ENCODE measurements at places on chromosomes 13 and 19.
A peak's percentile ranks its signal among the peaks of the same experiment; 100 is the strongest.

- DNase-seq: no peak
These were observed 33.0 kb downstream of the IL12RB1 start for GRCh38 chr19:18053576-18054219.

DNA sequence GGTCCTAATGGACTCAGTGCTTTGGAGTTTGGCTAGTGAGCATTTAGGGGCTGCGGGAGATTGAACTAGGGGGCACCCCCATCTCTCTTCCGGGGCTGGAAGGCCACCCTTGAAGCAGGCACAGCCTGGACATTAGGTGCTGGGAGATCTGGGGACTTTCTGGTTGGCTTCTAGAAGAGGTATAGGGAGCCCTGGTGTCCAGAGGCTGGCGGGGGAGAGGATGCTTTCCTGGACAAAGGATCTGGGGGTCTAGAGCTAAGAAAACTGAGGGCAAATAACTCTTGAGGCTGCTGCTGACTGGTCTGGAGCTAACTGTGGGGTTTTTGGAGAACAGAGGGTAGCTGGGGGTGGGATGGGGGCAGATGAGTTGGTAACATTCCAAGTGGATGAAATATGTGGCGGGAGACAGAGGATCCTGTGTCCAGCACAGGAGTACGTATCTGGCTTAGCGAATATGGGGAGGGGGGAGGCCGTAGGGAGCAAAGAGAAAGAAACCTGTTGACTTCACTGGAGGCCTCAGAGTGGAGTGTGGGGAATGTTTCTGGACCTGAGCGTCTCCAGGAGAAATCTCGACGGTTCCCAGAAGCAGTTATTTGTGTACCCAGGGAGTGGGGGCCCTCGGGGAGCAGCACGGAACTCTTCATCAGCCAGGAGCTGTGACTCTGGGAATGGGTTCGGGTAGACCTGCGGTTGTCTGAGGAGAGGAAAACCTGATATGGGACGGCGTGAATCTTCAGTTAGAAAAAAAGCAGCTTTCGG, 1.4 kb downstream of the HNRNPUL1 start:
- peak; percentile 32 for DNase-seq

- DNase-seq: no peak
These were observed 12.0 kb downstream of the PLPP2 start for GRCh38 chr19:279231-279630.

- peak; percentile 51 for DNase-seq
These were observed 12.4 kb downstream of the TMEM272 start for GRCh38 chr13:51832471-51833152.

DNA sequence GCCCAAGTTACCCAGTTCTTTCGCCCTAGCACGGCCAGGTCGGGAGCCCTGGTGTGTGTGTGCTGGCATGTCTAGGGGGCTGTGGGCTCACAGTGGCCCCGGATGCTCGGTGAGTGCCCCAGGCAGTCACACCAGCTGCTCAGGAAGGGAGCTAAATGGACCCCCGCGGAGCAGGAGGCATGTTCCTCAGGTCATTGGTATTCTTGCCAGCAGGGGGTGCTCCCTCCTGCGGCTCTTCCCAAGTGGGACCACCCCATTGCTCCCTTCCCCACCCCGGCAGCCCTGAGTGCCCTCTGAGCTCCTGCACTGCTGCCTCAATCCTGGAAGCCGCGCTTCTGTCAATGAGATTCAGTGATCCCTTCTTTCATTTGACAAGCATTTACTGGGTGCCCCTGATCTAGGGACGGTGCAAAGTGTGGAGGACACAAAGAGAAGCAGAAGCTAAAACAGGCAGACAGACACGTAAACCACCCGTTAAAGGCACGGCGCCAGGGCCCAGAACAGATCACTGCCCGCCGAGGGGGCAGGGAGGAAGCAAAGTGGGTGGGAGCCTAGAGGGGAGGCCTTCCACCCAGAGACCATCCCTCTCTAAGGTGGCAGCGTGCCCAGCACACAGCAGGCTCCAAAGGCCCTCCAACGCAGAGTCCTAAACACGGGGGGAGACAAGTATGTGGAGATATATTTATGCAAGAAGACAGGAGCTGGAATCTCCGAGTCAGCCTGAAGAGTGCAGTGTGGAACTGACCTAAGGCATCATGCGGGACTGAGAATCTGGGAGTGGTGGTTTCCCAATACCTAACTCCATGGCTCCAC, 5.2 kb upstream of the ADPRHL1 start:
- no peak for DNase-seq

DNA sequence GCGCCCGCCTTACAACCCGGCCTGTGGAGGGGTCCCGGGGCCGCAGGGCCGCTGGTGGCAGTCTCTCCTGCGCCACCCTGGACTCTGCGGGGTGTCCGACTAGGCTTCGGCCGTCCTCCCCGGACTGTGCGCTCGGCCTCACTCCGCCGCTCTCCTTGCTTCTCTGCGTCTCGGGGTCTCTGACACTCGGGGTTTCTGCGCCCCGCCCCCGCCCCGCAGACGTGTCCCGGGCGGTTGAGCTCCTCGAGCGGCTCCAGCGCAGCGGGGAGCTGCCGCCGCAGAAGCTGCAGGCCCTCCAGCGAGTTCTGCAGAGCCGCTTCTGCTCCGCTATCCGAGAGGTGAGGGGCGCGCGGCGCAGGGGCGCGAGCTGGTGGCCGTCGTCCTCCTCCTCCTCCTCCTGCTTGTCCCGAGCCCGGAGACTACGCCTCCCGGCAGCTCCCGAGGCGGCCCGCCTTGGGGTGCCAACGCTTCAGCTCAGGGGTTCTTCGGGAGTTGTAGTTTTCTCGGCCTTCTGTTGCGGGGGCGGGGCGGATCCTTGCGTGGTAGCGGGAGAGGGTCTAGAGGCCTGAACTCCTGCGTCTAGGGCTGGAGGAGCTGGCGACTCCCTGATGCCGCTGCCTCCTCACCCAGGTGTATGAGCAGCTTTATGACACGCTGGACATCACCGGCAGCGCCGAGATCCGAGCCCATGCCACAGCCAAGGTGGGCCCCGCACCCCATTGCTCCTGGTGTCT, 627 bp downstream of the LIN7B start:
- DNase-seq: peak; percentile 72

DNA sequence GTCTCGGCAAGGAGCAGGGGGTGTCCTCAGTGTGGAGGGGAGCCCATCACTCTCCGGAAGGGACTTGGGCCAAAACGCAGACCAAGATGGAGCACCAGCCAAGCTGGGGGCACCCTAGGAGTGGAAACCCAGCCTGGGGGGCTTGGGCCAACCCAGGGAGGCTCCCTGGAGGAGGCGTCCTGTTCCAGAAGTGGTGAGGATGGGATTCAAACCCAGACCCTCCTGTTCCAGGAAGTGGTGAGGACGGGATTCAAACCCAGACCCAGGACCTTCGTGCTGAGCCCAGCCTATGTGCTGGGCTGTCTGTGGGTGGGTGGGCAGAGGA, 848 bp upstream of the PLIN4 start:
- DNase-seq: no peak

DNA sequence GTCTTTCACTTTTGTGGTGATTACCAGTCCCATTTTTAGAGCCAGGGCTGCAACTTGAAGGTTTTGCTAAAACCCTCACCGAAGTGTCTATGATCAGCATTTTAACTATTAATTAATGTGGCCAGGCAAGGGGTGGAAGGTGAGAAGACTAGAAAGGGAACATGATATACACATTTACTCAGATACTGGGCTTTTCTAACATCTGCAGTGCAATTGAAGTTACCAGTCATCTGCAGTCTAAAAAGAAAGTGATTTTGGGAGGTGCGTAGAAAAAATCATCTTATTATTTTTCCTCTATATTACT, 481 bp downstream of the ALOX5AP start:
- no peak for DNase-seq

GRCh38 chr19:51621178-51621577, 9.0 kb downstream of the SIGLEC5 start:
- no peak for DNase-seq

DNA sequence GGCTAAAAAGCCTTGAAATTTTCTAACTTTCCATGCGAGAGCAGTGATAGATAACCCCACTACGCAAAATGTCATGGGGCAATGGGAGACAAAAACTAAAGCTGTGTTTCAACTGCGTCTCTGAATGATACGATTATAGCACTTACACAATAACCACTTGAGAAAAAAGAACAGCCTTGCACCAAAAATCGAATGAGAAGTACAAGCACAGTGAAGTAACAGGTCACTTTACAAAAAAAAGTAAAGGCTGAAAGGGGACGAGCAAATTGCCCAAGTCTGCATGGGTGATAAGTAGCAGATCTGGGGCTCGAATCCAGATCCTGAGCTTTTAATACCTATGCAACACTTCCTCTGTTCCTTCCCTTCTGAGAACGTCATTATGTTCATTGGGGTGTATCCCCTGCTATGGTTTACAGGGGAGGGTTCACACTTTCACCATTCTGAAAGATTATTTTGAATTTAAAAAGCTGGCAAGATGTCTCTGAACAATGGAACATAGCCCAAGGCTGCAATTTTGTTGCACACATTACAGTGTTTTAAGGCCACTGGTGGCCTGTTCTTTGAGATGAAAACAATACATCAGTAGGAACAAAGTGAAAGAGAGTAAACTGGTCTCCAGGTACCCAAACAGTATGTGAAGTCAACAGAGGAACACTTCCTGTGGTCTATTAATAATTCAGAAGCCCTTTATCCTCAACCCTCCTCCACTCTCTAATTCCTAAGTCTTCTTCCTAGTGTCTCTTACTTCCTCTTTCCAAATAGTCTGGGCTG, 3.2 kb downstream of the CPB2 start:
- DNase-seq: no peak

GRCh38 chr13:76932076-76932475, 16.2 kb upstream of the ACOD1 start:
- no peak for DNase-seq

- no peak for DNase-seq
These were observed 53.0 kb downstream of the PEPD start for GRCh38 chr19:33468361-33469170.

GRCh38 chr19:35843676-35844481, 8.4 kb downstream of the NPHS1 start:
- DNase-seq: no peak

DNA sequence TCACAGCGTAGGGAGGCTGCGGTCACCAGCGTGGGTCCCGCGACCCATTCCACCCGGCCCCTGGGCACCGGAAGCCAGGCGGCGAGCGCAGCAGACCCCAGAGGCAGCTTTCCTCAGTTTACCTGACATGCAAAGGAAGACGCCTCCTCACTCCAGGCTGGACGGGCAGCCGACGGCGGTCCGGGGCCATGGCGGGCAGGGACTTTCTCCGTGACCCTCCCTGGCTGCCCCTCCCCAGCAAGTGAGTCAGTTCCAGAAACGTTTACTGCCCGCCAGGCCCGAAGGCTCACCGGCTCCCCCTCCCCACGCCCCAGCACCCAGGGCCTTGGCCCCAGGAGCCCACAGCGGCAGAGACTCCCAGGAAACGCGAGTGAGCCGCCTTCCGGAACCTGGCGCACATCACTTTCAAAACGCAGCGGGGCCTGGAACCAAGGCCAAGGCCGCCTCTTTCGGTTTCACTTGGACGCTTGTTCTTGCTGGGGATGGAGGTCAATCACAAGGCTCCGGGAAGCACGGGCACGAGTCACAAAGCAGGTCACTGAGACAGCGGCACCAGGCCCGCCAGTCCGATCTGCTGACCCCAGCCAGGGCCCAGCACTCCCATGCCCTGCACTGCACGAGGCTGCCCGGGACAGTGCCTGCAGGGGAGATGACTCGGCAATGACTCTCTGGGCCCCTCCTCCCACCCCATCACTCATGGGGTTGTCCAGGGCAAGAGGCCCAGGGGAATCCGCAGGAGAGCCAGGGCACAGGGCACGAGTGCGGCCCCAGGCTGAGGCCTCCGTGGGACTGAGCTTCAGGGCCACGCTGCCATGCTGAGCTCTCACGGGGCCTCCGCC, 5.3 kb downstream of the SBNO2 start:
- no peak for DNase-seq

DNA sequence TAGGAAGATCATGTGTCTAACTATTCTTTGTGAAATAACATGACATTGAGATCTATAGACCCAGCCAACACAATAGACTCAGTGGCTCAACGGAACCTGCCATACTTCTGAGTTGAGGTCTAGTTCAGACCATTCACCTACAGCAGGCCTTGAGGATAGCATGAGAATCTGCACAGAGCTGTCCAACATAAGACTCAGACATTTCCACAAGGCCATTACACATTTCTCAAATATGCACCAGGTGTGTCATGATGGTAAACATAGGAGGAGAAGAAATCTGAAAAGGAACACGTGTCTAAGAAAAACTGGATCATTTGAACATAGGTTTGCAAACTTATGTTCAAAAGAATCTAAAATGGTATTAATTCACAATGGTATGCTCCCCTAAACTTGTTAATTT, 421.4 kb downstream of the SLITRK6 start:
- no peak for DNase-seq

GRCh38 chr19:15631817-15632216, 8.9 kb upstream of the CYP4F3 start:
- peak; percentile 41 for DNase-seq

- no peak for DNase-seq
These were observed 23.4 kb downstream of the ONECUT3 start for GRCh38 chr19:1776606-1777147.

- no peak for DNase-seq
These were observed 3.8 kb downstream of the RFXAP start for GRCh38 chr13:36822785-36823184.

GRCh38 chr19:31175564-31176348, 173.5 kb downstream of the TSHZ3 start:
- DNase-seq: no peak

- DNase-seq: no peak
These were observed 282.9 kb downstream of the KLF5 start for GRCh38 chr13:73341748-73342147.

GRCh38 chr13:45752510-45752909, 50.4 kb downstream of the CBY2 start:
- no peak for DNase-seq

- peak; percentile 76 for DNase-seq
These were observed 4.9 kb downstream of the ACP4 start for GRCh38 chr19:50794876-50795663.

- no peak for DNase-seq
These were observed 128.2 kb downstream of the MZT1 start for GRCh38 chr13:72599178-72599743.

DNA sequence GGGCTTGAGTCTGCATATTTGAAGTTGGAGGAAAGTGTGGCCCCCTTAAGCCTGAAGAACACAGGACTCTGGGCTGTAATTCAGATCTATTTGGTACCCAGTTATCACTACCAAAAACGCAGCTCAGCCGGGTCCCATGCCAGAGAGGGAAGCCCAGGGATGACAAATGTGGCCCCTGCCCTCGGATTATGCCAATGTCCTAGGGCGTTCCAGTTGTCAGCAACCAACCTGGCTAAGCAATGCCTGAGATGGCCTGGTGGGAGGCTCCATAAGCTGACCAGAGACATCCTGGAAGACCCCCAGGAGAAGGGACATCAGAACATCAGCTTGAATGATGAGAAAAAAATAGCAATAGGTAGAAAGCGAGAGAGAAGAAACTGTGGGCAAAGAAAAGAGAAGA, 79.6 kb upstream of the UQCRFS1 start:
- DNase-seq: no peak

DNA sequence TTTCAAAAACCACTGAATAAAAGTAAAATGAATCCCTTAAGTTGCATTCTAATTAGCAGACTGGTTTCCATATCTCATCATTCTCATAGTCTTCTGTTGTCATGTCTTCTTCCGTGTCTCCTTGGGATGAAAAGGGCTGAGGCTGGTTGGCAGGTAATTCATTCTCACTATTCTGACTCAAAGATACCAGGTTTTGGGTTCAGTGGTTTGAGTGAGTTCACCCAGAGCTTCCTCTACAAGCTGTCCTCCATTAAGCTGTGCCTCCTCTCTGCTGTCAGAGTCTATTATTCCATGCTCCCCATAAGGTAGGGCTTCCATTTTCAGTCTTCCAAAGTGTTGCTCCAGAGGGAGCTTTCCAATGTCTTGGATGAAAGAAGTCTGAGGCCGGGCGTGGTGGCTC, 68.3 kb downstream of the FNDC3A start:
- no peak for DNase-seq

Data from activated T-cell treated with anti-CD3 and anti-CD28 coated beads, Interleukin-2, amount 50 U/mL, for 48 hours (primary cell).